Stimulated activated CD4-positive, alpha-beta T cell treated with anti-CD3 and anti-CD28 coated beads, Interleukin-4, amount 100 ng/mL, for 4 hours (primary cell): ENCODE measurements at places on chromosomes 4 and X.

DNA sequence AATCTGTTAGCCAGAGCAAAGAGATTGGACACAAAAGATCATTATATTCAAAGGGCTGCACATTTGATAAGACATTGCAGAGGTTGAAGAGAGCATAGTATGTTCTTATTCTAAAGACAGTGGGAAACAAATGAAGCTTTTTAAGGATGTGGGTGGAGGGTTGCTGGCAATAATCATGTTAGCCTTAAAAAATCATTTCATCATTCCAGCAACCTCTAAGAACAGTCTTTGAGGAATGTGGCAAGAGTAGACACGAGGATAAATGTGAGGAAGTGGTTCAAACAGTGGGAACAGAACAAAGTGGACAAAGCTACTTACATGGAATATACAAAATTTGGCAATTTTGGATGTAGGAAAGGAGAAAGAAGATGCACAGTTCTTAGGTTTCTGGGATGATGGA lies 167.3 kb upstream of the SPRY1 start:
- no peak for DNase-seq

DNA sequence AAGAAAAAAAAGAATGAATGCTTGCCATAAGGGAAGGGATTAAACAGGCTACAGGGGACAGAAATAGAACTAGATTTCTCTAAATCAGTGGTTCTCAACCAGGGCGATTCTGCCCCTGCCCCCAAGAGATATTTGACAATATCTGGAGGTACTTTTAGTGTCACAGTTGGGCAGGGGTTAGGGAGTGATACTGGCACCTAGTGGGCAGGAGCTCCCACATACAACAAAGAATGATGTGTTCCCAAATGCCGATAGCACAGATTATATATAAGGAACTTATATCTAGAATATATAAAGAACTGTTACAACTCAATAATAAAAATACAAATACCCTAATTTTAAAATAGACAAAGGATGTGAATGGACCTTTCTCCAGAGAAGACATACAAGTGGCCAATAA lies 14.7 kb downstream of the S100G start:
- no peak for DNase-seq

- no peak for DNase-seq
Measured at GRCh38 chr4:101540336-101540735, 193.0 kb upstream of the PPP3CA start.

GRCh38 chr4:112127803-112128202 lies 17.5 kb upstream of the FAM241A start:
- DNase-seq: no peak

- DNase-seq: no peak
Measured at GRCh38 chr4:24935856-24936255, 23.0 kb upstream of the CCDC149 start.

- no peak for DNase-seq
Measured at GRCh38 chr4:77014256-77014655, 61.5 kb downstream of the CCNI start.

GRCh38 chrX:39299615-39300014 lies 498.4 kb downstream of the MID1IP1 start:
- no peak for DNase-seq

GRCh38 chr4:32841217-32841616 lies 2121.0 kb downstream of the PCDH7 start:
- no peak for DNase-seq

GRCh38 chr4:76003035-76003434 lies 4.3 kb downstream of the CXCL9 start:
- DNase-seq: no peak

DNA sequence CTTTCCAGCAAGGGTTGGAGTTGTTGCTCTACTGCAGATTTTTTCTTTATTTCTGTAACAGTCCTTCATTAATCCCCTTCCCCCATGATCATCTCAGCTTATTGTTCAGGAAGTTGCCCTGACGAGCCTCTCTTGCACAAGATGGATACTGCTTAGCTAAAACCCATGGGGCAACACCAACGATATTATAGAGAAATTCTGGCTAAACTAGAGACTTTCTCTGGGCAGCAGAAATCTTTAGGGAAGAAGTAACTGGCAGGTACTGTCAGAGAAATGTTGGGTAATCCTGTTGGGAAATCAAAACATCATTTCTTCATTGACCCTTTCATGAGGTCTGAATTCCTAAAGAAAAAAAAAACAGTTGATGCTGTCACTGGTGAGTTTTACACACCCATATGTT lies 921.3 kb downstream of the NLGN4X start:
- no peak for DNase-seq
